MCF 10A (cell line): ENCODE measurements at places on chromosomes 12 and 14. TPM values are rescaled to one million over a fixed set of nuclear protein-coding genes. Genes with fewer than 3 reads are reported as not detected.

The SYNDIG1L gene
- total RNA-seq = not detected in 2 replicates

- peak; percentile 64 for DNase-seq
Measured at GRCh38 chr12:60205500-60205899, 609.7 kb downstream of the SLC16A7 start.

The SIX1 gene
- 0.29 and 0.33 TPM in 2 replicates for total RNA-seq

- DNase-seq = no peak
Measured at GRCh38 chr14:51094282-51094821, 553 bp downstream of the TRIM9 start.

DNA sequence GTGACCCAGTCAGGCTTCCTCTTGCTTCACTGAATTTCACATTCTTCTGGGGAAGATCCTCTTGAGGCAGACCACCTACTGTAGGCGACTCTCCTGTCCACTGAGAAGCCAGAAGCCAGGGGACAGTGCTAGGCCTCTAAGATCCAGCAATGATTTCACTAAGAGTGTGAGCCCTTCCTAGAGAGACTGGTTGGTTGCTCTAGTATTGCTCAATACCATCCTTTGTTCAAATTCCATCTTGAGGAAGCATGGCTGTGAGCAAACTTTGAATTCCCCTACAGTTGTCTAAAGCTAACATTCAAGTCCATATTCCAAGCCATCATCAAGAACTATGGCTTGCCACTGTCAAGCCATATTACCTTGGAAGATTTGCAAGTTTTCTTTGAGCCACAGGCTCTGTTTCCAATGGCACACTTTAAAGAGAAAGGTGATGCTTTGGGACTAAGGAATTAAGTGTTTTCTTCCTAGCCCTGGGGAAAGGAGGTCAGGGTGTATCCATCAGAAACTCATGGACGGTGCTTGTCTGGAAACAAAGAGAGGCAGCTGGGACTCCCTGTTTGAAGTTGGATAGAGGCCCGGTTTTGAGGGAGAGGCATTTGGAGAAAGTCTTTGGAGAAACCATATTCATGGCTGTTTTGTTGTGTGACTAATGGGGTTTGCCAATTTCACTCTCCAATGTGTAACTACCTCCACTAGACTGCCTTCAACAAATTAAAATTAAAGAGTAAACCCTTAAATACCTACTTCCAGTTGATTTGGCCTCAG is 1217.9 kb downstream of the VRK1 start:
- DNase-seq = no peak

The PAPLN gene
- total RNA-seq = 2.1 and 2.8 TPM in 2 replicates

- DNase-seq = no peak
Measured at GRCh38 chr12:110444455-110444854, 5.7 kb downstream of the ARPC3 start.

GRCh38 chr14:52694761-52695480 is 437 bp downstream of the ERO1A start:
- DNase-seq = peak; percentile 72

The TMEM117 gene
- total RNA-seq = 3.2 and 4.3 TPM in 2 replicates

GRCh38 chr12:75446857-75447256 is 33.7 kb upstream of the GLIPR1 start:
- DNase-seq = peak; percentile 46

DNA sequence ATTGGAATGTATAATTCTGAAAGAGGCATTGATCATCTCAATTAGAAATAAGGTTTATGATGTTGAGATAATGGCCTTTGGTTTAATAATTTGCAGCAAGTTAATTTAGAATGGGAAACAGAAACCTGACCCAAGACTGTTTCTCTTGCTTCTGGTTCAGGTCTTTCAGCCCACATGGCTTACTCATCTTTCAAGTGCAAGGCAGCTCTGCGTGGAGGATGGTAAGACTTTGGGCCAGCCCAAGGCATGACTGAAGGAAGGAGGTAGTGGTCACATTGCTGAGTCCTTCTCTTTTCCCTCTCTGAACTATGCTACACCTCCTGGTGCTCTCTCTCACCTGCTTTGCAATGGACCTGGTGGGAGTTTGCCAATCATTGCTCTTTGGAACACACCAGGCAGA is 98.7 kb downstream of the CAND1 start:
- no peak for DNase-seq

- DNase-seq = peak; percentile 80
Measured at GRCh38 chr12:121443193-121443870, 43.4 kb downstream of the RNF34 start.

- peak; percentile 40 for DNase-seq
Measured at GRCh38 chr14:96206461-96206860, 1.8 kb downstream of the BDKRB2 start.

The GPRC5D gene
- not detected in 2 replicates for total RNA-seq
